SJCRH30 (cell line): ENCODE measurements at places on chromosomes 13 and 19.
A peak's percentile ranks its signal among the peaks of the same experiment; 100 is the strongest.

DNA sequence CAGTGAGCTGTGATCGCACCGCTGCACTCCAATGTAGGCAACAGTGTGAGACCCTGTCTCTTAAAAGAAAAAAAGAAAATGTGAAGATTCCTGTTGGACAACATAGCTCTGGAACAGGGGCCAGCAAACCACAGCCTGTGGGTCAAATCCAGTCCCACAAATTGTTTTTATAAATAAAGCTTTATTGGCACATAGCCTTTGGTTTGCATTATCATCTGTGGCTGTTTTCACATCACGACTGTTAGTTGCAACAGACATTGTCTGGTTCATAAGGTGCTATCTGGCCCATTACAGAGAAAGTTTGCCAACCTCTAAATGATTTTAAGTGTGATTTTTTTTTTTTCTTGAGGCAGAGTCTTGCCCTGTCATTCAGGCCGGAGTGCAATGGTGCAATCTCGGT, 49.4 kb upstream of the USE1 start:
- DNase-seq, result no peak

- peak; percentile 87 for DNase-seq
These were observed 32.2 kb downstream of the GP6 start for GRCh38 chr19:55005684-55006488.

DNA sequence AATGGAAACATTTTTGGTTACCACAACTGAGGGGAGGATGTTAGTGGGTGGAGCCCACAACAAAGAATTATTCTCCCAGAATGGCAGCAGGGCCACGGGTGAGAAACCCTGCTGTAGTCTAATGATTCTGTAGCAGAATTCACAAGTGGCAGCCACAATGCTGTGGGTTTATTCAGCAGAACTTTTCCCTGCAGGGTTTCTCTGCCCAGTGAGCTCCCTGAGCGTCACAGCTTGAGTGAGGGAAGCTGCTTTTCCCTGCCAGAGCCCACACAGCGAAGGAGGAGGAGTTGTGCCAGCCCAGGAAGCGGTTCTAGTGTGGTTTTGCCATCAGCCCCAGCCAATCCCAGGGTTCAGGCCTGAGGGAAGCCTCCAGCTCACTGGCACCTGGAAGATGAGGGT, 4.4 kb downstream of the ATP12A start:
- peak; percentile 20 for DNase-seq

DNA sequence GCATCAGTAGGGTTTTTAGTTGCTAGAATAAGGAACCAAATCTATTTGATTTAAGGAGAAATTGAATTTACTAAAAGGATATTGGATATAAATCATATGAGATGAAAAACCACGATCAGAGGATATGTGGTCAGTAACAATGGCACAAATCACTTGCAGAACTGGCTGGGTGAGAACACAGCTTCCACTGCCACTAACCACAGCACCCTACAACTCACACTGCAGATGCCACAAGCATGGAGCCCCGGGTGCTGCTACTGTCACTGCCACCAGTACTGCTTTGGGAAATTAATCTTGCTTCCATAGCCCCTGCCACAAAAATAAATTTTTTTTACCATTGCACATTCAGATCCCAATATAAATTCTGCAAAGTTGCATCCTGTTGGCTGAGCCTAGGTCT, 40.6 kb upstream of the KLF12 start:
- no peak for DNase-seq

- no peak for DNase-seq
These were observed 21.7 kb downstream of the FAM187B start for GRCh38 chr19:35206855-35207254.

DNA sequence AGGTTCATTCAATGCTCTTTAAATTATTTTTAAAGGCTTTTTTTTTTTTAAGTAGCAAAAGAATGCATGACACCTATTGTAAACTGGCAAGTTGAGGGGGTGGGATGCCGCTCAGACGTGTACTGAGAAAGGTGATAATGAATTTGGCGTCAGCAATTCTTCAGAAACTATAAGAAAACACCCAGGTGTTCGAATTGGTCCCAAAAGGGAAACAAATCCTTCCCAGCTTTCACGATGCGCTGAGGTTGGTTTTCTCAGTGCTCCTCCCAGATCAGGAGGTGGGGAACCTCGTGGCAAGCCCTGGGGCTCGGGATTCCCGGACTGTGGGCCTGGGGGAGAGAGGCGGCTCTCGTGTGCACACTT, 543 bp upstream of the FAM124A start:
- DNase-seq, result no peak

DNA sequence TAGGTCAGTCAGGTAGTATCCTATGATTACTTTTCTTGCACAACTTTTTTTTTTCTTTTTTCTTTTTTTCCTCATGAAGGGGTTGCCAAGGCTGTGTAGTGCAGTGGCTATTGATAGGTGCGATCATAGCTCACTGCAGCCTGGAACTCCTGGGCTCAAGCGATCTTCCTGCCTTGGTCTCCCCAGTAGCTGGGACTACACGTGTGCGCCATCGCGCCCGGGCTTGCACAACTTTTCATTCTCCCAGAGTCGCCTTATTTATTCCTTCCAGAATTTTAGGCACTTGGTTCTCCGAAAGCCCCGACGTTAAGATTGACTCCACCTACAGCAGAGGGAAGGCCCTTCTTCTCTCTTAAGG, 867 bp upstream of the ZNF613 start:
- no peak for DNase-seq

- DNase-seq, result no peak
These were observed 7.6 kb upstream of the ERFL start for GRCh38 chr19:41935760-41936415.

DNA sequence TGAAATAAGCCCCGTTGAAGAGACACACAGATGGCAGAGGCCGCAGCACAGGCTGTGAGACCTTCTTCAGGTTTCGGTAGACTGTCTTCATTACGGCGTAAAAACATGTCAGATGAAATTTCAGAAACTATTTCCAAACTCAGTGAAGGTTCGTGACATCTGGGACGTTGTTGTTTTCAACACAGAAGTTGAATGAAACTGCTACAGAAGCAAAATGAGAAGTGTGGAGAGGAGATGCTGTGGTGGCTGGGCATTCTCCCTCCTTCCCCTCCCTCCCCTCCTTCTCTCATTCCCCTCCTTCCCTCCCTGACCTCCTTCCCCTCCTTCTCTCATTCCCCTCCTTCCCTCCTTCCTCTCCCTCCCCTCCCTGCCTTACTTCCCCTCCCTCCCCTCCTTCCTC, 113.6 kb downstream of the ATP11A start:
- no peak for DNase-seq

DNA sequence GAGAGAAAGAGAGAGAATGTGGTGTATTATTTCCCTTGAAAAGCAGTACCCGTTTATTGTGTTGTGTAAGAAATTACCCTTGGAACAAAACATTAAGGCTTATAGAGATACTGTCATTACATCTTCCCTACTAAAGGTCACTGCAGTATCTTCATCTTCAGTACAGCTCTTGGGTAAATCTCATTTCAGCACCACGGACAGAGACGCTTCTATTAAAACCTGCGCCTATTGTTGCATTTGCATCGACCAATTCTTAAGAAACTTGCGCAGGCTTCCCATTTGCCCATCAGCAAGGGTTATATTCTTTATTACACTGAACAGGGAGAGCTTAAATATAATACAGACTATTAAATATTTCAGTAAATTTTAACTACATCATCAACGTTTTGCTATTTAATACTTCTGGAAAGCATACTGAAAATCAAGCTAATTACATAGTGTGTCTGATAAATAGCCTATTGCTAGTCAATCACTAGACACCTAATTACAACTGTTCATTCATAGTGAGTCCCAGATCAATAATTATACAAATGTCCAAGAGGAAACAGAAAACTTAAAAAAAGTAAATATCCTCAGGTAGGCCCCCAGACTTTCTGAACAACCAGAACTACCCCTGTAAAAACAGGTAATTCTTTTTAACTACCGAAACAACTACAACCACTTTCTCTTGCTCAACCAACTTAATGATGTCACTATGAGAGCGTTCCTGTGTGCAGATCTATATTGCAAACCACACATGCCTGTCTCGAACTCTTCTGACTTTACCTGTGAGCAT, 350.6 kb downstream of the LIG4 start:
- peak; percentile 73 for DNase-seq

- DNase-seq, result peak; percentile 79
These were observed 3.0 kb downstream of the PEG3 start for GRCh38 chr19:56837492-56838023.

GRCh38 chr19:44720945-44721344, 22.0 kb downstream of the CEACAM16 start:
- DNase-seq, result no peak

- no peak for DNase-seq
These were observed 17.5 kb downstream of the ATP8B3 start for GRCh38 chr19:1794424-1795172.

GRCh38 chr13:24263632-24264031, 45.7 kb upstream of the C1QTNF9 start:
- DNase-seq, result no peak

DNA sequence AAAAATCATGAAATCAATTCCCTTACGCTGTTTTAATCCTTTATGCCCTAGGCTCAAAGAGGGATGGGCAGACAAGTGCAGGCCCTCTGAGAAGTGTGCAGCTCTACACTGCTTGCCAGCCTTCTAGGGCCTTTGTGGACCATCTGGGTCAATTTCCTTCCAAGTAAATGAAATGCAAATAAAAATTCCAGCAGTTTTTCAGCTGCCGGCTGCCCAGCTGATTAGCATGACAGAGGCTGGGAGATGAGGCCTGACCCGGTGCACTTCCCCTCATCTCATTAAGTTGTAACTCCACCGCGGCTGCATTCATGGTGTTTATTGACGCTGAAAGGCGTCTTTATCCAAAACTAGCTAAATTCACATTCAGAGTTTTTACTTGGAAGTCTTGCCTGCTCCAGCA, 47.5 kb upstream of the GSX1 start:
- DNase-seq, result no peak

DNA sequence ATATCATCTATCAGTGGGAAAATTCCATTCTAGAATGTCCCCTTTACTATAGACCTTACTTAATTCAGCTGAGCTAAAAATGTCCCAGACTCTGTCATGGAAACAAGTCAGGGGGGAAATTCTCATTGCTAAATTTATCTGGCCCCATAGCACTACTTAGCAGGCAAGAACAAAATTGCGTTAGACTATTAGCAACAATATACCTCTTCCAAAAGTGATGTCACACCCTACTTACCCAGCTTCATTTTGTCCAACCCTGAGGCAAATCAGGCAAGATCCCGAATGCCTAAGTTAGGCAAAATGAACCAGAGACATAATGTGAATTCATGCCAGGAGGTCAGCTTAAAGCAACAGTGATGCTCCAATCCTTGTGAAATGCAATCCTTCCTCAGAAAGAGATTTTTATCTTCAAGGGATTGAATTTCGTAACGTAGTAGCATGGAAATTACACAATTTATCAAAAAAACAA, 93.7 kb downstream of the FRY start:
- no peak for DNase-seq

GRCh38 chr13:77026861-77027621, at the start of gene FBXL3:
Gene FBXL3, minus strand, starts transcription at chr13:77027159. Its CDS starts 5,299 bp downstream, at chr13:77021860.
- peak; percentile 82 for DNase-seq

GRCh38 chr13:66402066-66402465, 828.1 kb downstream of the PCDH9 start:
- DNase-seq, result no peak

- no peak for DNase-seq
These were observed 1577.5 kb downstream of the UQCRFS1 start for GRCh38 chr19:27635401-27635800.

DNA sequence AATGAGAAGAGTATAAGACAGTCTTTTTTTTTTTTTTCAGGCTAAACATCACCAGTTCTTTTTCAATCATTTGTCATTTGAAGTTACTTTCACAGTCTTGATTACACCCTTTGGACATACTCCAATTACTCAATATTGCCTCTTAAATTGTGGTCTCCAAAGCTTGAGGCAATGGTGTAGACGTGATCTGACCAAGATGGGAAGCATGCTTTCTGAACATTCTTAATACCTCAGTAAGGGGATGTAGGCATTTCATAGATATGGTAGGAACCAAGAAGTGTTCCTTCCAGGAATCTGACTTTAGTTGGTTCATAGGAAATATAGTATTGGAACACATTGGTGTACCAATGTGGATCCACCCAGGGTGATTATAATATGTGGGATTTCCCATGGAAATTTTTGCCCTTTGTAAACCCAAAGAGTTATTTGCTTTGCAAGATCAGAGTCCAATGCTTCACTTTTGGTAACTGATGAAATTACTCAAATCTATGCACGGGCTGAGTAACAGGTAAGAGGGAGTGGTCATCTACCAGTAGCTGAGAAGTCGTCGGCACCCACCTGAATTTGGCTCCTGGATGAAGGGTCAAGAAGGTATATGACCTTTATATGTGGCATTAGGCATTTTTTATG, 62.2 kb downstream of the ERCC5 start:
- DNase-seq, result no peak

GRCh38 chr13:84417416-84417815, 535.1 kb upstream of the SLITRK1 start:
- no peak for DNase-seq

DNA sequence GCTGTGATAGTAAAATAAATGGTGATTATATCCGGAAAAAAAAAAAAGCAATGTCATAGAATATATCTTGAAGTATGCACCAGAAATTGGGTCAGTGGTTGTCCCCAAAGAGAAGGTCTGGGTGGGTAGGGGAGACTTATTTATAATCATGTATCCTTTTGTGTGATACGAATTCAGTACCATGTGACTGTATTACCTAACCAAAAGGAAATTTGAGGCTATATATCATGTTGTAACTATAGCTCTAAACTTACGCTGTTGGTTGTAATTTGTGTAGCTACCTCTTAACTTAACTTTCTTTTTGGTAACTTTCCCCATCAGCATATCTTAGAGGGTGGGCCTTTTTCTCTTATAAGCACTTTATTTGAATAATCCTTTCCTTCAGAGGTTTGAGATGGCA, 25.2 kb upstream of the KCTD4 start:
- no peak for DNase-seq

GRCh38 chr19:28602675-28603298, 610.2 kb downstream of the UQCRFS1 start:
- no peak for DNase-seq

DNA sequence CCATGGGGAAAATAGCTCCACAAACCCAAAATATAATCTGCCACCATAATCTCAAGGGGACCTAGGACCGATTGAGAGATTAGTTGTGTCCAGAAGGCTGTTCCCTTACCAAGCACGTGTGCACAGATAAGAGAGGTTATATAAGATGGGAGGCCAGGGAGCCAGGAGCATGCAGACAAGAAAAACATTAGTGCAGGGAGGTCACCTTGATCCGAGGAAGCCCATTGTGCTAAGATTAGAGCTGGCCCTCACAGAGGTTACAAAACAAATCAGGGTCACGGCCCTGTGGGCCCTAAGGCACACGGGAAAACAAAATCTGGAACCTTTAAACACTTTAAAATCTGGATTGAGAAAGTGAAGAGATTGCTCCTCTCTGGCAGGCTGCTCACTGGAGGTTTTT, 37.7 kb downstream of the RGCC start:
- DNase-seq, result no peak

GRCh38 chr13:98111168-98112098, 31.5 kb upstream of the FARP1 start:
- DNase-seq, result no peak
